ENCODE measurements at places on chromosomes 12 and 14. TPM values are rescaled to one million over a fixed set of nuclear protein-coding genes. Genes with fewer than 3 reads are reported as not detected.

DNA sequence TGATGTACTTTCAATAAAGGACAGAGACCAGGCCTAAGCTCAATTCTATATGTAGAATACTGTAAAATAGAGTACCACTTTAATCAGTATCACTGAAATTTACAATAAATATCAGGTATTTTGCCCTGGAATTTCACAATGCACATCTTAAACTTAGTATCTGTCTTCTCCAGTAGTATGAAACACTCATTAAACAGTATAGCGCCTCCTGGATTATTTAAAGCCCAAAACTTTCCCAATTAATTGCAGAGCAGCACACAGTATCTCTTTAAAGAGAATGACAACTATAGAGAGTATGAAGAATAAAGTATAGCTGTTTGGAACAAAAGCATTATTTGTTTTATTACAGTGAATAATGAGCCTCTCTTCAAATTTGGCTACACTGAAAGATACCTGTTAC lies 80.2 kb downstream of the BHLHE41 start:
- H3K27me3 ChIP-seq: no peaks in the 10 kb centered on the region
- no peaks in the 10 kb centered on the region for H3K36me3 ChIP-seq
- H3K27ac ChIP-seq: no peak overlapping the region

BEST3 gene
- 1.5 TPM for total RNA-seq

KERA gene
- not detected for total RNA-seq

- H3K4me1 ChIP-seq: peaks cover 4% of the 10 kb centered on the region
- H3K27ac ChIP-seq: no peak overlapping the region
- H3K36me3 ChIP-seq: no peaks in the 10 kb centered on the region
- no peak for DNase-seq
- no peak overlapping the region for H3K4me3 ChIP-seq
- H3K27me3 ChIP-seq: no peaks in the 10 kb centered on the region
Observed at GRCh38 chr12:124742111-124742510, 121.6 kb downstream of the SCARB1 start.

GRCh38 chr14:39293629-39294028 lies 59.9 kb downstream of the MIA2 start:
- 0 out of 2 replicates have a peak, but pooled peaks cover 3% of the 10 kb centered on the region for H3K4me1 ChIP-seq
- no peak overlapping the region for H3K4me3 ChIP-seq
- no peak overlapping the region for H3K27ac ChIP-seq
- no peak for DNase-seq

- H3K27ac ChIP-seq: peak overlapping the region; percentile 24
- H3K27me3 ChIP-seq: no peaks in the 10 kb centered on the region
- peak overlapping the region; percentile 67 for H3K4me3 ChIP-seq
- DNase-seq: peak; percentile 54
- 0 out of 2 replicates have a peak, but pooled peaks cover 3% of the 10 kb centered on the region for H3K4me1 ChIP-seq
Observed at GRCh38 chr12:3752096-3752709, 706 bp downstream of the CRACR2A start.

DNA sequence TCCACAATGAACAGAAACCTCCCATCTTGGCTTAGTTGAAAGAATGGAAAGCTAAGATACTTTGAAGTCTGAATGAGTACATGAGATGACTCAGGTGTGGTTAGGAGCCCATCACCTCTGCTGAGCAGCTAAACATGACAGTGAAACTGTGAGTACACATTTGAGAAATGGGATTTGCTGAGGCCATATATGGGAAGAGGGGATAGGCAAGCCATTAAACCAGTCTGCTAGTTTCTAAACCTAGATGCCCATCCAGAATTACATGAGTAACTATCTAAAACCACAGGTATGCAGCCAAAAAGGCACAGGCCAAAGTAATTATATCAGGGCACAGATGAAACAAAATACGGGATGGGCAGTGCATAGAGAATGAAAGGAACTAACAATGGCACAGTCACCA lies 41.2 kb downstream of the NKX2-1 start:
- H3K4me1 ChIP-seq: no peaks in the 10 kb centered on the region
- no peaks in the 10 kb centered on the region for H3K27me3 ChIP-seq
- H3K4me3 ChIP-seq: no peak overlapping the region

DNA sequence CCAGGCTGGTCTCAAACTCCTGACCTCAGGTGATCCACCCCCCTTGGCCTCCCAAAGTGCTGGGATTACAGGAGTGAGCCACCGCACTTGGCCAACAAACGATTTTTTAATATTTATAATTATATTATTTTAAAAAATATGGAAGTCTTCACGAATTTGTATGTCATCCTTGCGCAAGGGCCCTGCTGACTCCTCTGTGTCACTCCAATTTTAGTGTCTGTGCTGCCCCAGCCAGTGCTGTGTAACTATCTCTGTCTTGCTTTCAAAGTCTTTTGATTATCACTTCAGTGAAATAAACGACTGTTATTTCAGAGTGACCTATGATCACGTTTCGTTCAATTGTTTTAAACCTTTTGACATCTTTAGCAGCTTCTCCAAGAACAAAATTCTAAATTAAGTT lies 13.1 kb upstream of the MMP17 start:
- no peaks in the 10 kb centered on the region for H3K36me3 ChIP-seq
- no peak for DNase-seq
- H3K27ac ChIP-seq: no peak overlapping the region
- H3K4me1 ChIP-seq: peaks cover 3% of the 10 kb centered on the region

ABCB9 gene
- 8.1 TPM for total RNA-seq

GARIN6 gene
- total RNA-seq: not detected

- DNase-seq: no peak
- H3K36me3 ChIP-seq: no peaks in the 10 kb centered on the region
- H3K27me3 ChIP-seq: no peaks in the 10 kb centered on the region
- H3K4me1 ChIP-seq: peaks cover 24% of the 10 kb centered on the region
Observed at GRCh38 chr12:3168223-3169221, 91.3 kb downstream of the TSPAN9 start.

COCH gene
- total RNA-seq: 32.2 TPM

HPD gene
- 0.20 TPM for total RNA-seq

MEG3 gene
- total RNA-seq: not detected

DNA sequence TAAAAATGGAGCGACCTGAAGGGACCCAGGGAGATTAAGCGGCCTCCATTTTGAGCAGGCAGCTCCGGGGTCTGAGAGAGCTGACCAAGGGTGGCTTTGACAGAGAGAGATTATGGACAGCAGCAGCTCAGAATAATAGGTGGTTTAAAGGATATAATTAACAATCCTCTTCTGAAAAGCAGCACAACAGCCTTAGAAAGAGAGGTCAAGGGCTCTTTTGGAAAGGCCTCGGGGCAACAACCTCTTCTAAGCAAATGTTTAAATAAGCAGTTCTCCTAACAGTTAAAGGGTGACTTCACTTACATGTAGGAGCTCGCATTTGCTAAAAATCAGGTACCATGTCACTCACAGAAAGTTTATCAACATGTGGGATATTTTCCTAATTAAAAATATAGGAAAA lies 87.2 kb upstream of the FRMD6 start:
- H3K4me1 ChIP-seq: peaks cover 27% of the 10 kb centered on the region
- H3K27me3 ChIP-seq: no peaks in the 10 kb centered on the region
- H3K36me3 ChIP-seq: no peaks in the 10 kb centered on the region

- no peak overlapping the region for H3K27ac ChIP-seq
- DNase-seq: no peak
- no peaks in the 10 kb centered on the region for H3K27me3 ChIP-seq
- peaks cover 19% of the 10 kb centered on the region for H3K4me1 ChIP-seq
- H3K4me3 ChIP-seq: no peak overlapping the region
Observed at GRCh38 chr12:71191509-71192196, 33.9 kb upstream of the TSPAN8 start.

DNA sequence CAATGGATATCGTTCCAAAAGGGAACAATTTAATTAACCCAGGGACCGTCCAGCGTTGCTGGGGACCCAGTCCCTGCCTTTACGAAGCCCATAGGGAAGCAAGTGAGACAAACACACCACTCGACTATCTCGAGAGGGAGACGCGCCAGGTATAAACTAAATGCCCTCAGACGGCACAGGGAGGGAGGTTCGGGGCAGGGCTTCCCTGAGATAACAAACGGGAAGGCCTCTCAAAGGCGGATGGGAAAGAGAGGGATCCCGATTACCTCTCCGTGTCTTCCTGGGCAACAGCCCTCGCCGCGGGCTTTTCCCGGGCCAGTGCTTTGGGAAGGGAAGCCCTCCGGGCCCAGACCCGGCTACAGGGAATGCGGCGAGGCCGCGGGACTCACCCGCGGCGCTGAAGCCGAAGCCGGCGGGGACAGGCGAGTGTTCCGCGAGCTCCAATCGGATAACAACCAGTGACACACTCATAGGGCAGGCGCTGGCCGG lies 390 bp downstream of the BRAP start:
- peak overlapping the region; percentile 95 for H3K27ac ChIP-seq
- peak; percentile 40 for DNase-seq
- H3K36me3 ChIP-seq: no peaks in the 10 kb centered on the region
- peaks cover 9% of the 10 kb centered on the region for H3K4me1 ChIP-seq
- H3K4me3 ChIP-seq: peak overlapping the region; percentile 71
- no peaks in the 10 kb centered on the region for H3K27me3 ChIP-seq

- no peaks in the 10 kb centered on the region for H3K27me3 ChIP-seq
- no peaks in the 10 kb centered on the region for H3K36me3 ChIP-seq
- H3K4me3 ChIP-seq: no peak overlapping the region
- no peak overlapping the region for H3K27ac ChIP-seq
Observed at GRCh38 chr14:90782892-90783291, 33.3 kb downstream of the TTC7B start.

DNA sequence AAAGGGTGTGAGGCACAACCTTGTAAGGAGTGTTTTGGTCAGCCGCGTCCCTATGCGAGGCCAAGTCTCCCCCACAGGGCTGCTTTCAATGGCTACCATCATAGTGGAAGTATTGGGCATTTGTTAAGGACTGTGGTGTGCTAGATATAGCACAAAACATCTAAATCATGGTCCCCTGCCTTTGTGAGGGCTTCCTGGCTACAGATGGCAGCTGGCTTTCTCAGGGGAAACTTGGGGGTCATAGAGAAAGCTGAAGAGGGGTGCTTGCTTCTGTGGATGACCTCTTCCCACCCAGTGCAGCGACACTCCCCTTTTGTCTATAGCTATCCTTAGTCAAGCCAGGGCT lies 315.8 kb downstream of the ZFP36L1 start:
- H3K4me1 ChIP-seq: peaks cover 83% of the 10 kb centered on the region
- no peaks in the 10 kb centered on the region for H3K36me3 ChIP-seq
- no peaks in the 10 kb centered on the region for H3K27me3 ChIP-seq

DNA sequence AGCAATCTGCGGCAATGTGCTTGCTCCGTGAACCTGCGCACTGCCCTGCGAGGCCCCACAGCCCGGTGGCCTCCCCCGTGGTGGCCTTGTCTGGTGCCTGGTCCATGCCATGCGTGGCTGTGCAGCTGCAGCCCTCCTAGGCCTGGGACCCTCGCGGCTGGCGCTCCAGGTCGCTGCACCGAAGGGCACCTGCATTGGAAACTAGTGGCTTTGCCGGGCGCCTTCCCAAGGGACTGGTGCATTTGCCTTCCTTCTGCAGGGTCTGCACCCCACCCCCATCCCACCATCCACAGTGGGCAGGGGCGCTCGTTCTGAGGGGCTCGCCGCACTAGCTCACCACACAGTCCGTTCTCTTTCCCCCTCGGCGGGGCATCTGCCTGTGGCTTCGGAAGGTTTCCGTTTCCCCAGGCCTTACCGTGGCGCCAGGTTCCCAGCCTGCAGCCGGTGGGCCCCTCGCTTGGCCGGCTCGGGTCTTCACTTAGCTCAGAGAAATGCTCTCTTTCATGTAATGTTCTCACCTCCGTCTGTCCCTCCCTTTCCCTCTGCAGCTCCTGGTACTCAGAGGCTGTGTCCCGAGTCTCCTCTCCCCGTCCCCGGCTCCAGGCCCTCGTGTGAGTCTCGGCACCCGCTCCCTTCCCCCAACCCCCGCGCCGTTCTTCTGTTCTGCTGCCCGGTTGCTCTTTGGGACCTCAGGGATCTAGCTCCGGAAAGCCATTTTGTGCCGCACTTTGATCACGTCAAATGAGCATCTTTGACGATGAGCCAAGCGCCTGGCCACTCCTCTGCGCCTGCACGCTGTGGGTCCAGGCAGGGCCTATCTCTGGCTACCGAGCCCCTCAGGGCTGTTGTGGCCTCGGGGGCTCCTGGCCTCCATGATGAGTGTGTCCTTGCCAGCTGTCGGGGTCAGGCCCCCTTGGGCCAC lies 31.9 kb downstream of the JAG2 start:
- H3K4me1 ChIP-seq: no peaks in the 10 kb centered on the region
- H3K36me3 ChIP-seq: no peaks in the 10 kb centered on the region
- DNase-seq: peak; percentile 22

DNA sequence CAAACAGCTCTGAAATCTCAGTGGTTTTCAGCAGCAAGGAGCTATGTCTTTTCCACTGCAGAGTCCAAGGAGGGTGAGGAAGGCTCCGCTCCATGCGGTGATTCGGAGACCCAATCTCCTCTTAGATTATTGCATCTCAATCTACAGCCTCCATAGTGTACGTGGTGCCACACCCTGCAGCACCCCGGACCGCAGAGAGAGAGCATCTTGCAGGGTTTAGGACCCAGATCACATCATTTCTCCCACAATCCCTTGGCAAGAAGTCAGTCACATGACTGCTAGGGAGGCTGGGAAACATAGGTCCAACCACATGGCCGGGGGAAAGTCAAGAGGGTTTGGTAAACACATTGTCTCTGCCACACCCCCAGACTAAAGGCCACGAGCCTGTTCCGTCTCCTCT lies 209.4 kb upstream of the TMEM132C start:
- no peaks in the 10 kb centered on the region for H3K4me1 ChIP-seq
- H3K27me3 ChIP-seq: no peaks in the 10 kb centered on the region
- H3K27ac ChIP-seq: no peak overlapping the region
- H3K4me3 ChIP-seq: no peak overlapping the region

ENDOU gene
- total RNA-seq: 0.43 TPM

DNA sequence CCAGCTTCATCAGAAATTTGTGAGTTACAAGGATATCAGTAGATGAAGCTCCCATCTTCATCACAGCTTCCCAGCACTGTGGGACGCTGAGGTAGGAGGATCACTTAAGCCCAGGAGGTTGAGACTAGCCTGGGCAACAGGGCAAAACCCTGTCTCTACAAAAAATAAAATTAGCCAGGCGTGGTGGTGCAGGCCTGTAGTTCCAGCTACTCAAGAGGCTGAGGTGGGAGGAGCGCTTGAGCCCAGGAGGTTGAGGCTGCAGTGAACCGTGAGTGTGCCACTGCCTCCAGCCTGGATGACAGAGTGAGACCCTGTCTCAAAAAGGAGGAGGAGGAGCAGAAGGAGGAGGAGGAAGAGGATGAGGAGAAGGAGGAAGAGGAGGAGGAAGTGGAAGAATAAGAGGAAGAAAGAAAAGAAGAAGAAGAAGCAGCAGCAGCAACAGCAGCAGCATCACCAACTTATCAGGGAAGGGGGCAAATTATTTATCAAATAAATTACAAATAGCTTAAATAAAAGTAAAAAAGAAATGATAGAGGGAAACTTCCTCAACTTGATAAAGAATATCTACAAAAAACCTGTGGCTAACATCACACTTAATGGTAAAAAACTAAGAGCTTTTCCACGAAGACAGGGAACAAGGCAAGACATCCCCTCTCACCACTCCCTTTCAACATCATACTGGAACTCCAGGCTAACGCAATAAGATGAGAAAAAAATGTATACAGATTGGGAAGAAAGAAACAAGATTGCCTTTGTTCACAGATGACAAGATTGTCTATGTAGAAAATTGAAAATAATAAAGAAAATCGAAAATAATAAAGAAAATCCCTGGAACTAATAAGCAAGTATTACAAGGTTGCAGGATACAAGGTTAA lies 69.6 kb downstream of the NINJ2 start:
- no peaks in the 10 kb centered on the region for H3K36me3 ChIP-seq
- H3K4me3 ChIP-seq: no peak overlapping the region
- H3K27ac ChIP-seq: no peak overlapping the region
- DNase-seq: no peak
- no peaks in the 10 kb centered on the region for H3K27me3 ChIP-seq

Measured in Caco-2 (cell line).